ENCODE measurements at places on chromosomes 11 and 22.
A peak's percentile ranks its signal among the peaks of the same experiment; 100 is the strongest.

GRCh38 chr11:46238078-46238966, 39.1 kb upstream of the CREB3L1 start:
- peak; percentile 51 for DNase-seq

DNA sequence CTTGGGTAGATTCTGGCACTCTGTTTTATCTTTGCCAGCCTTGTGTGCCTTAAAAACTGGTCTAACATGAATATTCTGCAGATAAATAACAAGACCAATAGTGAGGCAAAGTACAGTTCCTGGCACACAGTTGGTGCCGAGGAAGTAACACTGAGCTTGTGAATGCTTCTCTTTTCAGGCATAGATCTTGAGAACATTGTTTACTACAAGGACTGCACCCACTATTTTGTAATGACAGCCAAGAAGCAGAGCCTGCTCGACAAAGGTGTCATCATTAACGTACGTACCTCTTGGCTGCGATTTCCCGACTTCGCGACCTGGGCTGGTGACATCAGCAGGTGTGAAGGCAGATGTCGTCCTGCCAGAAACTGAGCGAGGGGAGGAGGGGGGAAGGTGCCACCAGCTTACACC, 105.7 kb downstream of the MICAL2 start:
- no peak for DNase-seq

DNA sequence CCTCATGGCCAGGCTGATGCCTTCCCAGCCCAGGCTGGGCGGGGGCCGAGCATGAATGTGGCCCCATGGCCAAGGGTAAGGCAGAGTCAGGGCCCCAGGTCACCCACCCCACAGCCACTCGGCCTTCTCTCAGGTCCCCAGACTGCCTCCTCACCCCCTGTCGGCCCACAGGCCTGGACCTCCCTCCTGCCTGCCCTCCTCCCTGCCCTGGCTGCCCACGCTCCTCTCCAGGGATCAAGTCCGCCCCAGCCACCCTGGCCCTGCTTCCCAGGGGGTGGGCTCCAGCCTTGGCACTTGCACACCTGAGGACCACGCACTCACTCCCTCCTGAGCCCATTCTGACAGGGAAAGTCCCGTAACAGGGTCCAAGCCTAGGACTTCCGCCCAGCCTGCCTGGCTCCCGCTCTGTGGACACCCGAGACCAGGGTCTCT, 37.8 kb upstream of the TH start:
- DNase-seq, result no peak

- no peak for DNase-seq
Measured at GRCh38 chr11:29251738-29252137, 765.1 kb downstream of the KCNA4 start.

DNA sequence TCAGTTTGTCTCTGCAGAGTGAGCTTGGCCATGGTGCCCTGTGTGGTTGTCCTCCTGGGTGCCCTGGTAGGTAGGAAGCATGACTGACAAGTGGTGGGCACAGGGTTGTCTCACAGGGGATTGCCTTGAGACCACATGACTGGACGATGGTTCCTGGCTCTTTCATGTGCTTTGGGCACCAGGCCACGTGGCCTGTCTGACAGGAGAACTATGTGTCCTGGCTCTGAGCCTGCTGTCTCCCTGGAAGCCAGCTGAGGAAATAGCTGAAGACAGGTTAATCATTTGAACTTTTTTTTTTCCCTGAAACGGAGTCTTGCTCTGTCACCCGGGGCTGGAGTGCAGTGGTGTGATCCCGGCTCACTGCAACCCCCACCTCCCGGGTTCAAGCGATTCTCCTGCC, 93.2 kb downstream of the LDLRAD3 start:
- no peak for DNase-seq

DNA sequence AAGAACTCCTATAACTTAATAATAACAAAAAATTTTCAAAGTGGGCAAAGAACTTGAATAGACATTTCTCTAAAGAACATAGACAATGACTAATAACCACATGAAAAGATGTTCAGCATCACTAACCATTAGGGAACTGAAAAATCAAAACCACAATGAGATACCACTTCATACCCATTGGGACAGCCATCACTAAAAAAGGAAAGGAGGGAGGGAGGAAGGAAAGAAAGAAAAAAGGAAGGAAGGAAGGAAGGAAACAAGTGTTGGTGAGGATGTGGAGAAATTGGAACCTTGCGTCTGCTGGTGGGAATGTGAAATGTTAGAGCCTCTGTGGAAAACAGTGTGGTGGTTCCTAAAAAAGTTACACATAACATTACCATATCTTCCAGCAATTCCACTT, 55.8 kb downstream of the MS4A13 start:
- no peak for DNase-seq

- no peak for DNase-seq
Measured at GRCh38 chr11:81477277-81477676, 1256.4 kb downstream of the FAM181B start.

GRCh38 chr11:102733232-102733875, 8.6 kb upstream of the MMP8 start:
- DNase-seq, result no peak

DNA sequence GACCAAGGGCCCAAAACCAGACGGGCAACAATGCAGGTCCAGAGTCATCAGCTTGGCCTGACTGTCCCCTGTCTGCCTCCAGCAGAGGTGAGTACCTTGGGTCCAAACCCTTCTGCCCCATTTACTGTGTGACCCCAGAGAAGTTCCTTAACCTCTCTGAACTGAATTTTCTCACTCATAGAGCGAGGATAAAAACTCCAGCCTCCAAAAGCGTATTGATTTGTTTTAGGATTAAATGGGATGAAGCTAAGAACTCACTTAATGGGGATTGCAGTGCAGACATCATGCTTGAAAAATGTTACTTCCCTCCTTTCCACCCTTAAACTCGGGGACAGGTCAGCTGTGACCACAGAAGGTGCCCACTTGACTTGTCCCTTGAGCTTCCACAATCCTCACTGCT, 22.6 kb downstream of the IGLL1 start:
- no peak for DNase-seq

DNA sequence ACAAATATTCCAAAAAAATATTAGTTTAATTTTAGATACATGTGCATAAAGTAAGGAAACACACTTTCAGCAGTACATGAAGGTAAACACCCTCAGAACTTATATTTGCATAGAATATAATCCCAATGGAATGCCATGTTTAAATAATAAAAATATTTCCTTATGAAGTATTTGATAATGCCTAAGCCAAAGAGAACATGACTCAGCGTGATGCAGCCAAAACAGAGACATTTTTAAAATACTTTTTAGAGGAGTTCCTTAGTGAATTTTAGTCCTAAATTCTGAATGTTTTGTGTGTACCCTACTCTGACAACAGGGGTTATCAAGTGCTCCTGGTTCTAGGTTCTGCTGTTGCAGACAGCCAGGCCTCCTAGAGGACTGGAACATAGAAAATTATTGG, 39.1 kb upstream of the POU2AF2 start:
- DNase-seq, result no peak

- no peak for DNase-seq
Measured at GRCh38 chr11:120717623-120718022, 206.1 kb downstream of the GRIK4 start.

DNA sequence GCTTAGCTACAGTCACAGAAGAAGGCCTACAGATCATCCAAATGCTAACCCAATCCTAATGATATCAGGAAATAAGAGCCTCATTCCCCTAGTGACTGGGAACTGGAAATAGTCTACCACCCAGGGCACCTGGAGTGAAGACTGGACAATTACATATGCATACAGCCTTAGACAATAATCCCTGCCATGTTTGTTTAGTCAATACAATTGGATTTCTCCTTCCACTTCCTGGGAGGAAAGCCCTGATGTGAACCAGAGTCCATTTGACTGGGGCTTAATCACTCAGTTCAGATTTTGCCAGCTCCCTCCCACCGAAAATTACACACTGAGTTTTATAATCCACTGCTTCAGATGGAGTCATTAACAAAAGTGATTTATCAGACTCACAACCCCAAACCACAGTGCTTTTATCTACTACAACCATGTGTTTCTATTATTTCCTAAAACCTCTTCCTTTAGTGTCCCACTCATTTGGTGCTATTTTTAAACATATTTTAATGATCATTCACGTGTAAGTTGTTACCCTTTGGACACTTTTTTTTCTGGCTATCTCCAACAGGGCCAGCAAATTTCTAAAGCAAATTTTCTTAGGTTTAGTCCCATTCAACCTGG, 29.9 kb downstream of the CWF19L2 start:
- no peak for DNase-seq

GRCh38 chr22:45680932-45681700, 9.5 kb downstream of the ATXN10 start:
- no peak for DNase-seq

All from CD4-positive, alpha-beta memory T cell (primary cell).